ENCODE measurements at places on chromosomes 16 and 17.
A peak's percentile ranks its signal among the peaks of the same experiment; 100 is the strongest.

GRCh38 chr17:1026599-1026975, 29.7 kb downstream of the TIMM22 start:
- no peak for DNase-seq

- no peak for DNase-seq
These were observed 345.4 kb downstream of the SOX9 start for GRCh38 chr17:72466199-72466598.

- no peak for DNase-seq
These were observed 232.1 kb downstream of the CA10 start for GRCh38 chr17:51926448-51926847.

GRCh38 chr17:74008196-74008595, 195.3 kb upstream of the RPL38 start:
- DNase-seq, result no peak

GRCh38 chr16:50272111-50272571, 5.8 kb downstream of the ADCY7 start:
- DNase-seq, result no peak

- no peak for DNase-seq
These were observed 325.9 kb upstream of the TNRC6C start for GRCh38 chr17:77632619-77633018.

DNA sequence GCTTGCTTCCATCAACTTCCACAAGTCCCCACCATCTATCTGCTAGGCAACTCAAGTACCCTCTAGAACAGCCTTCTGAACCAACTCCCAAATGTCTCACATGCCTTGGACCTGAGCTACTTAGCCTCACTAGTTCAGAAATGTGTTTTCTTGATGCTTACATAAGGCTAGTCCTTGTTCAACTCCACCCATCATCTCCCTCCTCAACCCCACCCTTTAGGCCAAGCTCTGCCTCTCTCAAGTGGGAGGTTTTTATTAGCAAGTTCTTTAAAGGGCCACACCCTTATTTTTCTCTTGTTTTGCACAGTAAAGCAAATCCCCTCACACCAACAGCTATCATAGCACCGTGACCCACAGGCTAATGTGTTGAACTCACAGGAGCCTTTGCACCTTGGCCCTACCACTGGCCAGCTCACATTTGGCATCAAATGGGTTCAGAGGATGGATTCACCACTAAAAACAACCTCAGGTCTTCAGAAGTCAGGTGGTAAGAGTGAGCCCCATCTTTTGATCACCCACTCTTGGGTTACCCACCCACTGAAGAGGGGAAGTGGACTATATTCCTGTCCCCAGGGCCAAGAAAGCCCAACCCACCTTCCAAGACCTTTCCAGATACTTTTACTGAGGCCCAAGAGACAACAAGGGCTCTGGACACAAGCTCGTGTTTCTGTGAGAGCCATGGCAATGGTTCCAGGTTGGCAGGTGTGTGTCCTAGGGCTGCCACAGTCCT, 12.2 kb downstream of the PIK3R5 start:
- no peak for DNase-seq

GRCh38 chr17:57114085-57114673, 29.1 kb downstream of the AKAP1 start:
- peak; percentile 50 for DNase-seq

GRCh38 chr17:68603656-68604055, 2.5 kb upstream of the FAM20A start:
- no peak for DNase-seq

GRCh38 chr16:86681031-86681756, 102.8 kb downstream of the FOXL1 start:
- no peak for DNase-seq

GRCh38 chr17:80259457-80260068, 1.1 kb upstream of the RNF213 start:
- DNase-seq, result no peak

GRCh38 chr16:27408012-27408601, 6.1 kb downstream of the IL21R start:
- DNase-seq, result no peak

GRCh38 chr16:87344931-87345631, 27.9 kb upstream of the C16orf95 start:
- DNase-seq, result no peak
